Fibroblast of skin of left biceps (primary cell): ENCODE measurements at places on chromosomes 13 and 19.

DNA sequence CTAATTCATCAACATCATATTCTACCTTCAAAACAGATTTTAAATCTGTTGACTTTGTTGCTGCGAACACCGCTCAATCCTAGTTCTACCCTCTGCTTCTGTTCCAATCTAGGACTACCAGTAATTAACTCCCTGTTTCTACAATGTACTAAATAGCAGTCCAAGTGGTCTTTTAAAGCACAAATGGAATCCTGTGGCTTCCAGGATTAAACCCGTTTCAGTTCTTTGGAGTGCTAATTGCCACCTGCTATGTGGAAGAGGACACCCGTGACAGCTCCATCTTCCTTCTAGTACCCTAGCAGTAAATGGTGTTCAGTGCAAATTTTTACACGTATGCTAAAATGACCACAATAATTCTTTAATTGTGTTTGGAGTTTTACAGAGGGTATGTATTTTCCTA, 232.1 kb downstream of the TDRD3 start:
- DNase-seq = no peak

DNA sequence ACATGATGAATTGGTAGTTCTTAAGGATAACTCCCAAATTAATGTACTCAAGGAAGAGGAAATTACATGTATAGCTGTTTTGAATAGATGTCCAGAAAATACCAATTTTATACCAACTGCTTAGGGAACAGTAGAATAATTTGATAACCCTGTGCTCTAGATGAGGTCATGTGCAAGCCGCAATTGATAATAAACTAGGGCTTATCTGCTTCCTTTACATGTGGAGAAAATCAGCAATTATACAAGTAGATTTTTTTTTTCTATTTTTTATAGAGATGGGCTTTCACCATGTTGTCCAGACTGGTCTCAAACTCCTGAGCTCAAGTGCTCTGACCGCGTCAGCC, 9.3 kb downstream of the TPT1 start:
- DNase-seq = no peak

- no peak for DNase-seq
These were observed 1.3 kb downstream of the CCDC8 start for GRCh38 chr19:46411925-46412649.

GRCh38 chr13:98243929-98244272, 66.8 kb upstream of the RNF113B start:
- no peak for DNase-seq

DNA sequence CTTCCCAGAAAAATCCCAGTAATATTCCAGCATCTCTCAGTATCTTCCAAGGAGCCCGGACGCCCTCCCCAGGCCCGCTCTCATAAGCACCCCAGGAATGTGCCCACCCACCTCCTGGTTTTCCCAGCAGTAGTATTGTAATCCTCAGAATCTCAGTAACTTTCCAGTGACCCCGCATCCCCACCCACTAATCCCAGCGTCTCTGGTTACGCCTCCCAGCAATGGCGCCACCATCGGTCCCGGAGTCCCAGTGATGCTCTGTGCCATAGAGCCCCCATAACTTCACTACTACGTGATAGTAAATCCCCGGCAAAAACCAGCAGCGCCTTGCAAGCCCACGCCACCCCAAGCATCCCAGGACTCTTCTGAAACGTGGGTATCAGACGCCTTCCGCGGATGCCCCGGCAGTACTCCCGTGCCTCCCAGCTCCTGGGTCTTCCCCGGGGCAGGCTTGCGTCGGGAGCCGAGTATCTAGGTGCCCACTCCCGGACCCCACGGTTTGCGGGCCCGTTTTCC, 928 bp upstream of the PNPLA6 start:
- peak; percentile 49 for DNase-seq

GRCh38 chr19:40995355-40995754, 4.3 kb downstream of the CYP2B6 start:
- no peak for DNase-seq

DNA sequence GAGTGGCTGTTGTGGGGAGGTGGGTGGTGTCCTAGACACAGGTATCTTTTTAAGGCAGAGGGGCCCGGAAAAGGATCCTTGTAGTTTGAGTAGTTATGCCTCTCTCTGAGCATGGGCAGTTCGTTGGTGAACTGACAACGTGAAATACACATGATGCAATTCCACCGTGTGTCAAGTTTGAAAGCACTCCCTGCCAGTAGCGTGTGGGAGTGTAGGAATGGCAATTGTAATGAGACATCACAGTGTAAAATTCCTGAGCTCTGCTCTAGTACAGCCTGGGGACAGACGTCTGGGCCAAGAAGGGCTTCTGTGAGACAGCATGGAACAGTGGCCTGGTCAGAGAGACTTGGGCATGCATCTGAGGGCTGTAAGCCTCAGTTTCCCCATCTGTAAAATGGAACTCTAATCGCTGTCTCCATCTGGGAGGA, 10.4 kb upstream of the ASF1B start:
- DNase-seq = peak; percentile 60

DNA sequence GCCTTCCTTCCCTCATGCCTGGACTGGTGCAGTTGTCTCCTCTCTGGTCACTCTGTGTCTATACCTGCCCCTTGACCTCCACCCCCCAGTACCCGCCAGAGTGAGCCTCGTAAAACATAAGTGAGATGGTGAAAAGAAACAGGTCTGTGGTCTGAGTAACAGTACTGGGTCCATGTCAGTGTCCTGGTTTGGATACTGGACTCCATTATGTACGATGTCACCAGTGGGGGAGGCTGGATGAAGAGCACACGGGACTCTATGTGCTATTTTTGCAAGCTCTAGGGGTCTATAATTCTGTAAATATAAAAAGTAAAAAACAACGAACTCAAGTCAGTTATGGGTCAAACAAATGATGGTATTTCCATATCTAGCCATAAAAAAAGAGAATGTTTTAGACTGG, 14.4 kb downstream of the MYBPC2 start:
- no peak for DNase-seq

DNA sequence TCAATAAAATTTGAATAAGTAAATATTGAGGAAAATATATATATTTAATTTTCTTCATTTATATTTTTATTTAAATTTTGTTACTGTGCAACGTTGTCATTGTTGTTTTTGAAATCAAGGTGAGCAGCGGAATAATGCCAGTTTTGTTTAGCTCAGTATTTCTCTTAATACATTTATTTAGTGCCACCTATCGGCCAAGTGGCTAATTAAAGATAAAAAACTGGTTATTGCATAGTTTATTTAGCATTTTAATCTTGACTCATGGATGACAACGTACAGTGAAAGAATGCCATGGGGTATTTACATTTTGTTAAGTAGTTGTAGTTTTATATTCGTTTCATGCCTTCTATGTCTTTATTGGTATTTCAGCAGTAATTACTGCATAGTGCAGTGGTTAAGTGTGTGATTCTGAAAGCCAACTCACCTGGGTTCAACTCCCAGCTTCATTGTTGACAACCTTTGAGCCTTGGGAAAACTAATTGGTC, 265.9 kb downstream of the MYO16 start:
- peak; percentile 21 for DNase-seq

DNA sequence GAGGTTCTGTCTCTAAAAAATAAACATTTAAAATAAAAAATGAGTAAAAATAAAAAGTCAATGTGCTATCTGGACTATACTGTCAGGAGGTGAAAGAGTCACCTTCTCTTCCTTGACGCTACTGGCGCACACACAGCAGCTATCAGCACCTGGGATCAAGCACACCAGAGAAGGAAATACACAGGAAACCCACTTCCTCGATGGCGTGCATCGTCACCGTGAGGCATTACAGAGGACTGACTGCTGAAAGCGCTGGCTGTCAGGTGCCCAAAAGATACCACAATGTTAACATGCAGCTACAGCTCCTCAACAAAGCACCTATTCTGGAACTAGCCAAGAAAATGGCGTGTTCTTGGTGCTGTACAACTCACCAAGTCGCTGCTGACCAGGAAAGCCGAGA, 6.1 kb downstream of the SLC35E1 start:
- no peak for DNase-seq

GRCh38 chr13:61255040-61255796, 160.4 kb downstream of the PCDH20 start:
- no peak for DNase-seq

DNA sequence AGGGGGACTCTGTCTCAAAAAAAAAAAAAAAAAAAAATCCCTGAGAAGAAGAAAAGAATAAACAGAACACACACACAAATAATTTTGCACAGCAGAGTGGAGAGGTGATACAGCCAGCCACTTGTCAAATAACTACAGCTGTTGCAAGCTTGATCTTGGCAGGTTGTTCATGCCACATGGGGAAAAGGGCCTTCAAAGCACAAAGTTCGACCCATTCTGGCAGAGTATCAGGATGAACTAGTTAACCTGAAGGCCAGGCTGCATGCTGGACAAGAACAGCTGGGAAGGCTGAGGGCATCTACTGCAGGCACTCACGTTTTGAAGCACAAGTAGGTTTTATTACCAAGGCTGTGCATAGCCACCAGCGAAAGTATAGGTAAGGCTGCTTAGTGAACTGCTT, 104.1 kb downstream of the KCTD15 start:
- no peak for DNase-seq

DNA sequence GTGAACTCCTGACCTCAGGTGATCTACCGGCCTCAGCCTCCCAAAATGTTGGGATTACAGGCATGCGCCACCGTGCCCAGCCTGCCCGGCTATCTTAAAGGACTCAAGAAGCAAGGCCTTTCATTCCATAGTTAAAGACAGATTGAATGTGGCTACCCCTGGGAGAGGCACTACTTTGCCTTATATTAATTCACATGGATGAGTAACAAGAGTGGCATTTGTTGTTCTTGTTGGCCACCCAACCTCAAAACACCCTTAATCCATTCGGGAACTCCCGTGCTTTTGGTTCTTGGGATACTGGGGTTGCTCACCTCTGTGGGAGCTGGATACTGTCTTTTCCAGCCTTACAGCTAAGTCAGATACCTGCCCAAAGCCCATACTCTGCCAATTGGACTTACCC, 34.4 kb upstream of the ABCC4 start:
- no peak for DNase-seq

- no peak for DNase-seq
These were observed 1.6 kb downstream of the ARL11 start for GRCh38 chr13:49629947-49630346.
